Fibroblast of lung (primary cell): ENCODE measurements at places on chromosomes 5 and 9. TPM values are rescaled to one million over a fixed set of nuclear protein-coding genes. Genes with fewer than 3 reads are reported as not detected.

TMC1 gene
- total RNA-seq: 0.33 TPM in 1 of 2 replicates, not detected in the other

ANKRD34B gene
- not detected in 2 replicates for total RNA-seq

SAXO1 gene
- under 0.01 and 0.17 TPM in 2 replicates for total RNA-seq

BRIX1 gene
- total RNA-seq: 40.8 and 46.9 TPM in 2 replicates

DNA sequence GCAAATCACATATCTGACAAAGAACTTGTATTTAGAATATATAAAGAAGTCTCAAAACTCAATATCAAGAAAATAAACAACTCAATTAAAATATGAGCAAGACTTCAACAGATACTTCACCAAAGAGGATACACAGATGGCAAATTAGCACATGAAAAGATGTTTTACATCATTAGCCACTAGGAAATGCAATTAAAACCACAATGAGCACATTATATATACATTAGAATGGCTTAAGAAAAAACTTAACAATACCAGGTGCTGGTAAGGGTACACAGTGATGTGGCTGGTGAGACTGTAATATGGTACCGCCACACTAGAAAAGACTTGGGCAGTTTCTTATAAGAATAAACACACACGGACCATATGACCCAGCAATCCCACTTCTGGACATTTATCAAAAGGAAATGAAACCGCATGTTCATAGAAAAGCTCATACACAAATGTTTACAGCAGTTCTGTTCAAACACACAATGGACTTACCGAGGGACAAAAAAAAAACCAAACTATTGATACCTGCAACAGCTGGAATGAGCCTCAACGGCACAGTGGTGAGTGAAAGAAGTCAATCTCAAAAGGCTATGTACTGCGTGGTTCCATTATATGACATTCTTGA is 27.6 kb downstream of the SEMA4D start:
- no peak for DNase-seq

DNA sequence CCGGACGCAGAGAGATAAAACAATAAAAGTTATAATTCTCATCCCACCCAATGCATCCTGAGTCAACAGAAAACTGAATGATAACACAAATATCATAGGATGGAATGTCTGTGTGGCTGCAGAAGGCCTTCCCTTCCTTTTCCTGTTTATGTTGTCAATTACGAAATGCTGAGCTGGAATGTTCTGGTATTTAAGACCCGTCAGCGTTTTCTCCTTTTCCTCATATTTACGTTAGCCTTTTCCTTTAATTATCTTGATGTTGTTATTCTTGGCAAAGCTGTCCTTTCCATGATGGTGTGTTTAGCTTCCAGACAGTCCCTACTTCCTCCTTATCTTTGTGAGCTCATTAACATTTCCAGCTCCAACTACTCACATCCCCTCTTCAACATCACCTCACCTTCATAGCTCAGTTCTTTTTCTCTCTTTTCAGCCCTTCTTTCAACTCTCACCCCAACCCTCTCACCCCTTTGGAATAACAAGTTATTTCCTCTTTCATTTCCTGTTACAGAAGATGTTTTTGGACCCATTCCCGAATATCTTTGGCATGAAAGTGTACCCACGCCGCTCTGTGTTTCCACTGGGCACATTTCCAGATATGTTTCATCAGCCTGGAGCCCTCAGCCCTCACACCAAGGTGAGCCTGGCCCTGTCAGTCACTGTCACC is 221.6 kb downstream of the NR2F1-AS1 start:
- peak; percentile 93 for DNase-seq

DNA sequence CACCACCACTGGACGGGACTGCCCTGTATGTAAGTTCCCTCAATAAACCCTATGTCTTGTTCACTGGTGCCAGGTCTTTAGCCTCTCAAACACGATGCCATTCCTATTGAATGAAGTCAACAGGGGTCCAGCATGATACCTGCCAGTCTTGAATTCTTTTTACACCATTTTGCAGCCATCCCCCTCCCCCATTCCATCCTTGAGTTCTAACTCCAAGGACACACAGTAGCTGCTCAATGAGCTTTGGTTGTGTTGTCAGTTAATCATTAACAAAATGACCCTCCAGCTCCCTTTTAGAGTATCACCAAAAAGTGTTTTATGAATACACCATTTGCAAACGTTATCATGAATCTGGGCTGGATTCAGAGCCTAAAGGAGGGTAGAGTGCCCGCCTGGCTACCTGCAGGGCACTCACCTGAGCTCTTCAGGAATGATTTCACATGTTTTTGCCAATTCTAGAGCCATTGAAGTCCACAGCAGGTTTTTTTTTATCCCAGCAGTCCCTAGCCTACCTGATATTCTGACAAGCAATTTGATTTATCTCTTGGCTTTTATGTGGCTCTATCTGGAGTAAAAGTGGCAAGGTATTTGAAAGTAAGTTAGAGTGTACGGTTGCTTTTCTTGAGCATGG is 271.8 kb downstream of the SMARCA2 start:
- DNase-seq: no peak
